ENCODE measurements at places on chromosomes 12 and 14.
A peak's percentile ranks its signal among the peaks of the same experiment; 100 is the strongest.

DNA sequence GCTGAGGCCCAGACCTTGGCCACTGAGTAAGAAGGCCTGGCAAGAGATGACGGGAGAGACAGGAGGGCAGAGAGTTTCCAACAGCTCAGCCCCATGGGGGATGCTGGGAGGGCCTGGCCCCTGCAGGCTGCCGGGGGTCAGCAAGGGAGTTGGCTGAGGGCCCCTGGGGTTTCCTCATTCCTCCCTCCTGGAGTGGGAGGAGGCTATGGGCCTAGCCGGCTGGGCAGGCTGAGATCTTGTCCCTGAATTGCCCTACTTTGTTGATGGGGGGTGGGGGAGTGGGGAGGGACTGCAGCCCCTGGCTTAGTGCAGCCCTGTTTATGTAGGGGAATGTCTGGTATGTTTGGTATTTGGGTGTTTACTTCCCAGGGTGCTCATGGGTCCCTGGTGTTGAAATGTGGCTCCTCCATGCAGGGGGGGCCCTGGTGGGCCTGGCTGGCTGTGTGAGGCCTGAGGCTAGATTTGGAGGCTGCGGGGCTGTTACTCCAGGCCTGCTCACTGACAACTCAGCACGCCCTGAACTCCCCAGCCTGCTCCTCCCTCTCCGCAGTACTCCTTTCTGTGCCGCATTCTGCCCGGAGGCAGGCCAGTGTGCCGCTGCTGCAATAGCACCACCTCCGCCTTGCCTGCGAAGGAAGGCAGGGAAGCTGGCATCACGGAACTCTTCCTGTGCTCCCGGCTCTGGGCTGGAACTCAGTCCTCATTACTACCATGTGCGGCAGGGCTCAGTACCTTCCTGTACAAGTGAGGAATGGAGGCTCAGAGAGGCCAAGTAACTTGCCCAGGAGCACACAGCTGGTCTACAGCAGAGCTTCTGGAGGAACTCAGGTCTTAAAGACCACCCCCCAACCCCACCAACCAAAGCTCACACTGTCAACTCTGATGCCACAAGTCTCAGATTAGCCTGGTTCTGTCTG lies 25.3 kb downstream of the JDP2 start:
- peak; percentile 84 for DNase-seq

- DNase-seq, result no peak
Measured at GRCh38 chr12:122988036-122988435, 7.6 kb downstream of the ARL6IP4 start.

GRCh38 chr14:39267608-39268005 lies 33.9 kb downstream of the MIA2 start:
- DNase-seq, result no peak

DNA sequence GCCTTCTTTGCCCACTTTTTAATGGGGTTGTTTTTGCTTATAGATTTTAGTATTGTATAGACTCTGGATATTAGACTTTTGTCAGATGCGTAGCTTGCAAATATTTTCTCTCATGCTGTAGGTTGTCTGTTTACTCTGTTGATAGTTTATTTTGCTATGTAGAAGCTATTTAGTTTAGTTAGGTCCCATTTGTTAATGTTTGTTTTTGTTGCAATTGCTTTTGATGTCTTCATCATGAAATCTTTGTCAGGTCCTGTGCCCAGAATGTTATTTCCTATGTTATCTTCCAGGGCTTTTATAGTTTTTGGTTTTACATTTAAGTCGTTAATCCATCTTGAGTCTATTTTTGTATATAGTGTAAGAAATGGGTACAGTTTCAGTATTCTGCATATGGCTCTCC lies 30.0 kb upstream of the LYZ start:
- DNase-seq, result no peak

- no peak for DNase-seq
Measured at GRCh38 chr14:97827746-97828145, 1030.6 kb downstream of the VRK1 start.

- DNase-seq, result peak; percentile 61
Measured at GRCh38 chr12:88185988-88186387, 43.9 kb downstream of the TMTC3 start.

DNA sequence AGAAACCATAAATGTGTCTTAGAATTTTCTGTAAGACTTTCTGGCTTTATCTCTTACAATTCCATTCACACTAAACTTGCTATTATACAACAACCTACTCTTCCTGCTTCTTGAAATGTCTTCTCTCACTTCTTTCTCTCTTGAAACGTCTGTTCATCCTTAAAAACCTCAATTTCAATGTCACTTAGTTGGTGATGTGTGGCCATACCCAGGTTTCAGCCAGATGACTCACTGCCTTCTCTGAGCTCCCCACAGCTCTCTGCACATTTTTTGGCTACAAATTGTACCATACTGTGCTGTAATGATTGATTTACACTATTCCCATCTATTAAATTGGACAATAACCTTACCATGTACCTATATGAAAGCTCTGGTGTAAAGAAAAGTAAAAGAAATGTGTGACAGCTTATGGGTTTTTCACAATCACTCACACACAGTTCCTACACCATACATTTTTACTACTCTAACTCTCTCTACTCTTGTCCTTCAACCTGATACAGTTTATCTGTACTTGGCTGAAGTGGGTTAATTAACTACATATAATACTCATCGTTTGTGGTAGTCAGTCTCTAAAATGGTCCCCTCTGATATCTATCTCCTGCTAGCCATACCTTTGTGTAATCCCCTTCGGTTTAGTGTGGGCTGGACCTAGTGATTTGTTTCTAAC lies 222.1 kb downstream of the NELL2 start:
- DNase-seq, result no peak

DNA sequence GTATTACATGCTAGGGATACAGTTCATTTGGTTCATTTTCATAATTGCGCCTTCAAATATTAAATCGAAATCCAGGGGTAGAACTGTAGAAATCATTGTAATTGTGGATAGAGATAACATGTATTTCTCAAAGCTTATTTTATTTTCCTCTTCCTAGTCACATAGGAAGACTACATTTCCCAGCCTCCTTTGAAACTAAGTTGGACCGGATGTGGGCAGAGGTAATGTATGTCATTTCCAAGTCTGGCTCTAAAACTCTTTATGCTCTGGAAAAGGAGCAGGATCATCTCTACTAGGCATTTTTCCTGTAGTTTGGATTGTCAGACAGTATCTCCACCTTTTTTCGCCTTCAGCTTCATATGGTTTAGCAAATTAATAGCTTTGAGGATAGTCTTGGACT lies 70.1 kb upstream of the CRY1 start:
- no peak for DNase-seq

- DNase-seq, result no peak
Measured at GRCh38 chr12:89840162-89840922, 131.7 kb upstream of the ATP2B1 start.

DNA sequence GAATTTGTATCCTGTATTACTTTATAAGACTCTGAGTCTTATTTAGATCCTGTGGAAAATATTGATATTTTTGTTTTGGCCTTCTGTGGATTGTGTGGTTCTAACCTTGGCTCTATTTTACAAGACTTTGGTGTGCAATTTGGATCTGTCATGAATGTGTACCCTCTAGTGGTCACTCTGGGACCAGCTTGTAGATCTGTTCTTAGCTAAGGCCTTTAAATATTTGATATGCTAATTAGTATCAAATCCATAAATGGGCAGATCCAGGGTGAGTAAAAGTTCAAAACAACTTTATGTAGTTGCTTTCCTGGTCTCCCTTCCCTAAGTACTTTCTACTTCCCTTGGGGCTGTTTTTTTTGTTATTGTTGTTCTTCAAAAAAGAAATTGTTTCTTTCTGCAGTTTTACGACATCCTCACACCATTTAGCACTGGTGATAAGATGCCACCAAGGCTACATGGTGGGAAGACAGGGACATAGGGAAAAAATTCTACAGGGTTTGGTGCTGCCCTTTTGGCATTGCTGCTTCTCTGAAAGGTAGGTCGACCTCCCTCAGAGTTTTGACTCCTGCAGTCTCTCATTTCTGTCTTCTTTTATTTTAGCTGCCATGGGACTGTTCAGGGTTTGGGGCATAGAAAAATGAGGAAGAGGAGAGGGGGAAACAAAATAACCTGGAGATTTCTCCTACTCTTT lies 238.5 kb downstream of the GPHN start:
- DNase-seq, result peak; percentile 5

GRCh38 chr14:106874350-106874749 lies 1348.0 kb downstream of the TMEM121 start:
- DNase-seq, result no peak

GRCh38 chr12:122067966-122068365 lies 10.6 kb upstream of the MLXIP start:
- DNase-seq, result peak; percentile 58

- DNase-seq, result no peak
Measured at GRCh38 chr14:71783786-71784185, 148.4 kb upstream of the RGS6 start.

DNA sequence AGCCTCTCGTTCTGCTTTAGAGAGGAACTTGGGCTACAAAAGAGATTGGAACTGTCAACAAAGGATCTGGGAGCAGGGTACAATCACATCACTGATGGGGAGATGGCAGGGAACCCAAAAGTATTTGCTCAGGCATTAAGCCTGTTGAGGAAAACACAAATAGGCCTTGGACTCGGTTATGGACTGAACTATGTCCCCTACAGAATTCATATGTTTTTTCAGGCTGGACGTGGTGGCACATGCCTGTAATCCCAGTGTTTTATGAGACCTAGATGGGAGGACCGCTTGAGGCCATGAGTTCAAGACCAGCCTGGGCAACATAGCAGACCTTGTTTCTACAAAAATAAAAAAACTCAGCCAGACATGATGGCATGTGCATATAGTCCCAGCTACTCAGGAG lies 13.9 kb downstream of the DDX23 start:
- DNase-seq, result no peak

GRCh38 chr14:105591052-105591451 lies 64.7 kb downstream of the TMEM121 start:
- no peak for DNase-seq

DNA sequence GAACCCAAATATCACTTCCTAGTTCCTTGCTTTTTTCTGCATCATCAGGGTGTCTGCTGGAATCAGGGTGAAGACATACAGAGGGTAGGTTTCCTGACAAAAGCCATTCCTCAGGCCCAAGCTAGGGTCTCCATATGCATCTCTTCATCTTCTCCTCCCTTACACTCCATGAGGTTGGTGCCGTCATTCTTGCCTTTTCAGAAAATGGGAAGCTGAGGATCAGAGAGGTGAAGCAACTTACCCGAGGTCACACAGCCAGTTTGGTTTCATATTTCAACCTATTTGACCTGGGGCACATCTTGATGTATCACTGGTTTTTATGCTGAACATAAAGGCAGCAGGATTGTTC lies 7.3 kb upstream of the FAM222A start:
- DNase-seq, result no peak

- no peak for DNase-seq
Measured at GRCh38 chr14:20797164-20797563, 5.5 kb downstream of the RNASE1 start.

GRCh38 chr12:107512391-107512790 lies 173.2 kb upstream of the PWP1 start:
- peak; percentile 61 for DNase-seq

GRCh38 chr14:42190744-42191143 lies 584.1 kb downstream of the LRFN5 start:
- no peak for DNase-seq

DNA sequence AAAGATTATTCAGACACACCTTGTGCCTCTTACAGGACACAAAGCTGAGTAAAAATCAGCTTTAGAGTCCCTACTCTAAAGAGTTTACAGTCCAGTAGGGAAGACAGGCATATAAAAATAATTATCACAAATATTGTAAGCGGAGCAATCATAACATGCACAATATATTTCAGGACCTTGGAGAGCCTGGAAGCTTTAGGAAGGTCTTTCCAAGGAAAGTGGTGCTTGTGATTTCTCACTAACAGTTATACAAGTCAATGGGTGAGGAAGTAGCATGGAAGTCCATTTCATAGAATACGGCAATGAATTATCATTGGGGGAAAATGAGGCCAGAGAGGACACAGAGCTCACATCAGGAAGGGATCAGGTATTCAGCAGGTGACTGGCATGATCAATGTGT lies 268.3 kb downstream of the C12orf50 start:
- no peak for DNase-seq

DNA sequence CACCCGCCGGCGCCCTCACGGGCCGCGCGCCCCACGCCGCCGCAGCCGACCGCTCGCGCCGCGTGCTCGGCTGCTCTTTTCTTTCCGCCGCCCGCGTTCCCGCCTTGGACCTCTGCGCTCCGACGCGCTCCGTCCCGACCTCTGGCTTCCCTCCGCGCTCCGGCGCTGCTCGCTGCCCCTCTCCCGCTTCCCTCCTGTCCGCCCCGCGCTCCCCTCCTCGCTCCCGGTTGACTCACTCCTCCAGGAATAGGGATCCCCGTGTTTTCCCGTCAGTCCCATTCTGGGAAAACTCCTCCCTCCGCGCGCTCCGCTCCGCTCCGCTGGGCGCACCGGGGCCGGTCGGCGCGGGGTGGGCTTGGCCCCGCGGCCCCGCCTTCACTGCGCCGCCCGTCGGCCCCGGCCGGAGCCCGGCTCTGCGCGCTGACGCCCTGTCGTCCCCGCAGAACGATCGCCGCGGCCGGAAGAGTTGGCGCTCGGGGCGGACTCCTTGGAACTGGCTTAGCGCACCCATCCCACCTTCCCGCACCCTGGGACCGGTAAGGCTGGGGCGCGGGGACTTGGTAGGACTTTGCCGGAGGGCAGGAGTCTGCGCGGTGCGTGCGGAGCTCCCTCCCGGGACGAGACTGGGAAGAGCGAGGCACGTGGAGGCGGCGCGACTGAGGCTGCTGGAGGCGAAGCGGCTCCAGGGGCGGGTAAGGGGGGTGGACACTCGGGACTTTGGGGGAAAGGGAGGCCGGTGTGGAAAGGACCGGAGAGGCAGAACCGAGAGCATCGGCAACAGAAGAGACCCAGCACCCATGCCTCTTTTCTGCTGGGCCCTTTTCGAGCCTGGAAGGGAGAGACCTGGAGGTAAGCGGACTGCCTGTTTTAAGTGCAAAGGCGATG lies 550 bp downstream of the TEAD4 start:
- DNase-seq, result no peak

DNA sequence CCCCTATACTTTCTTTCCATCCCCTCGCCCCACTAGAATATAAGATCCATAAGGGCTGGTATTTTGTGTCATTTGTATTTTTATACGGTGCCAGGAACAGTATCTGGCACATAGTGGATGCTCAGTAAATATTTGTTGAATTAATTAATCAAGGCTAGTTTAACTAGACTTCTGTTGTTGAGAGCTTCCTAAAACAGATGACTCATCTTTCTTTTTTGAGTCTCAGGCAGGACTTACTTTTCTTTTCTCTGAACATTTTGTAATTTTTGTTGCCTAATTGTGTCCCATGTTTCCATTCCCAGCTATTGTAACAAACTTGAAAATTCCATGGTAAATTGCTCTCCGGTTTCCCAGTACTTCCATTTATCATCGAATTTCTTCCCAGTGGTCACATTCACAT lies 16.7 kb downstream of the STK38L start:
- DNase-seq, result no peak
